ENCODE measurements at places on chromosomes 13 and 19.

GRCh38 chr13:22256111-22256639, 585.3 kb downstream of the FGF9 start:
- no peak for DNase-seq

DNA sequence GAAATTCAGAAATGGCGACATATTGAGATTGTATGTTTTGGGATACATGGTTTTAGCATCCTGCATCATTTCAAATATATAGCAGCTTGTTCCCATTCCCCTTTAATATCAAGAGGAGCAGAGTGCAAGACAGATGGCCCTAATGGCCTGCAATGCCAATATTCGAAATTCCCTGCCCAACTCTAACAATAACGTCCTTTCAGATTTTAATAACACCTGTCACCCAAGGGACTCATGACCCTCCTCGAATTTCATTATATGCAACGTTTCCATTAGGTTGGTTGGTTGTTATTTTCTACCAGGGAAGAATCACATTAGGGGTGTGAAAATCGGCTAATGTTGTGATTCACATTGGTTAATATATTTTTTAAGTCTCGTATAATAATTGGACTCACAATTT, 170.0 kb downstream of the TNFSF13B start:
- no peak for DNase-seq

DNA sequence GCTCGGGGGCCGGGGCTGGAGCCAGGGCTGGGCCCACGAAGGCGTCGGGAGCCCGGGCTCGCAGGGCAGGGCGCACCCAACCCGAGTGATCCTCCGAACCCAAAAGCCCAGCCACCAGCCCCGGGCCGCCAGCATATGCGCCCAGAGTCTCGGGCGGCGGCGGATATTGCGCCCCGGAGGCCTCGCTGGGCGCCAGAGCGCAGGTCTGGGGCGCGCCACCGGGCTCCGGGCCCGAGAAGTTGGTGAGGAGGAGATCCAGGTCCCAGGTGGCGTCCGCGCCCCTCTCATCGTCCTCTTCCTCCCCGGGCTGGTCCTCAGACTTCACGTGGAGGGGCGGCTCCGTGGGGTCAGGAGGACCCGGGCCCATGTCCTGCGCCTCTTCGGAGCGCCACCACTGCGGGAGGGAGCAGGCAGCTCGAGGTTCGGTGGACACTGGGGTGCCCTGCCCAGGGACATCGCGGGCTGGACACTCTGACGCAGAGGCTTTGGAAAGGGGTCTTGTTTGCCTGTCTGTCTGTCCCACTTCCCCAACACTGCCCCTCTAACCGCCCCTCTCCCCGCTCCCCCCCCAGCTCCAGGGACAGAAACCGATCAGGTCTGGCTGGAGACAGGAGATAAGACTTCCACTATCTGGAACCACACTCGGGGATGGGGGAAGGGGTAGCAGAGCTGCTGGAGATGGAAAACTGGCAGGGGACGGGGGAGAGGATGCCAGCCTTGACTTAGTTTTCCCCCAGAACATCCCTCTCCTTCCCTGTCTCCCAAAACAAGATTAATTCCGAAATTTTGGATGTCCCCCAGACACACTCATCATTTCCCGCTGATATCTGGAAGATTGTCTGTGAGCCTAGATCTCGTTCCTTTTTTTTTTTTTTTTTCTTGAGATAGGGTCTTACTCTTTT, 1.0 kb downstream of the KLF1 start:
- peak; percentile 92 for DNase-seq

DNA sequence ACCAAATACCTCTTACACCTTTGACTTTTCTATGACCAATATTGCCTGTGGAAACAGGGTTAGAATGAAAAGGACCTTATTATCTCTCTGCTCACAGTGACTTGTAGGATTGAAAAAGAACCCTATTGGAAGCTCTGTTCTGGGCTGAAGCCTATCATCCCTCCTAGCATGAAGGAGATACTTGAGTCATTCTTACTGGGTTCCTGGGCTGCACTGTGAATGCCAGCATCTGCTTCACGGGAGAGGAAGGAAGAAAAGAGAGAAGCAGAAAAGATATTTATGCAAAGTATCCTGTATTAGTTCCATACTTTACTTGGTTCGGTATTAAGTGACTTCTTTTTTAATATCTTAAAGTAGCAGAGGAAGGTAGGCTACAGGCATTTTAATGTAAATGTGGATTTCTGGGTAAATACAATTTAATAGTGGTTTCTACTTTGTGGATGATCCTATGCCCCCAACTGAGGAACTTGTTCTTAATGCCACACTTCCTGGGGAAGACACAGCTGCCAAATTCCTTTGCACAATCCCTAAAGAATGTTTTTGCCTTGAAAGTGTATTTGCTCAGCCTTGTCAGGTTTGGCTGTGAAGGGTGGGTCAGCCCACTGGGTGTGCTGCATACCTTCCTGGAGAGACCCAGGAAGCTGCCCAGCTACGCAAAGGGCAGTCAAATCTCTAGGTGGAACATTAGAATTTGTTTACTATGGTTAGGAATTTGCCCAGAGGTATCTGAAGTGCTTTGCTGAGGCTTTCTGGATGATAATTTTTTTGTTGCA, 13.7 kb upstream of the SCEL start:
- DNase-seq: no peak

DNA sequence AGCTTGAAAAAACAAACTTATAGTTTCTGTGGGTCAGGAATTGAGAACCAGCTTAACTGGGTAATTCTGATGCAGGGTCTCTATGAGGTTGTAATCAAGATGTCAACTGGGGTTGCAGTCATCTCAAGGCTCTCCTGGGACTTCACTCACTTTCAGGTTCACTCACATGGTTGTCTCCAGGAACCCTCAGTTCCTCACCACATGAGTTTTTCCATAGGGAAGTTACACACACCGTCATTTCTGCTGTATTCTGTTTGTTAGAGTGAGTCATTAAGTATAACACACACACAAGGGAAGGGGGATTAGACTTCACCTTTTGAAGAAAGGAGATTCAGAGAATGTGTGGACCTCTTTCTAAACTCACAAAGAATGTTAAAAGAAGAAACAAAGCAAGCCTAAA, 34.9 kb upstream of the MLNR start:
- DNase-seq: no peak

DNA sequence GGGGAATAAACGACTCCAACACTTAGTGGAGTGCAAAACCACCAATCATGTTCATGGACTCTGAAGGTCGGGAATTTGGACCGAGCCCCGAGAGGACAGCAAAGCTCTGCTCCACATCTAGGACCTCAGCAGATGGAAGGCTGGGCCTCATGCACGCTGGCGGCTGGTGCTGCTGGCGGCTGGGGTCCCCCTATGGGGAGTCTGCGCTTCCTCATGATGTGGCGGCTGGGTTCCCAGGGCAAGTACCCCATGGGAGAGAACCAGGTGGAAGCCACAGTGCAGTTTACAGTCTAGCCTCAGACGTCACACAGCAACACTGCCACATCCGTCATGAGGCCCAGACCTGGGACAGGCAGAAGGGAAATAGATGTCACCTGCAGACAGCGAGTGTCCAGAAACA, 13.2 kb downstream of the PEPD start:
- DNase-seq: no peak

- no peak for DNase-seq
These were observed 124.7 kb upstream of the VSTM2B start for GRCh38 chr19:29400917-29401711.

DNA sequence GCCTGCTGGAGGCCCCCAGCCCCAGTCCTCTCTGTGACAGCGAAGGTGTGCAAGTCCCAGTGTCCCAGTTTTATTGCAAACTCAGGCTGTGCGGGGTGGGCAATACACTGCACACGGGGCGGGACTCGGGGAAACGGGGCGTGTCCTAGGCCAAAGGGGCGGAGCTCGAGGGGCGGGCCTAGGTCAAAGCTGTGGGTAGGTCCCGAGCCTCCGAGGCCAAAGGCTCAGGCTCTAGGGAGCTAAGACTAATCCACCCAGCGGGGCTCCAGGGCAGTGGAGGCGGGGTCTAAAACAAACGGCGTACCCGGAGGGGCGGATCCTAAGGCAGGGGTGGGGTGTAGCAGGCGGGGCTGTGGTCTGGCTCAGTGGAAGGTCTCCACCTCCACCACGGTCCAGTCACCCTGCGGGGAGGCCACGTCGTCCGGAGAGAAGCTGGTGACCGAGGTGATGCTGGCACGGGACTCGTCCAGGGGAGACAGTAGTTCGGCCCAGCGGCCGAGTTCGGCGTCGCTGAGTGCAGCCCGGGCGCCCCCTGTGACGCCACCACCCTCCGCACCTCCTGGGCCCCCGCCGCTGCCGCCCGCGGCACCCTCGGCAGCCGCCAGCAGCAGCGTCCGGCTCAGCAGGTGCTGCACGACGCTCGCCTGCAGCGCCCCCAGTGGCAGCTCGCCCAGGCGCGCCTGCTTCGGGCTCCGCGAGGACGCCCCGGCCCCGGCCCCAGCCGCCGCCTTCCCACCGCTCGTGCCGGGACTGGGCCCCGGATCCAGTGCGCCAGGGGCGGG, 5.3 kb downstream of the PRR36 start:
- DNase-seq: peak; percentile 89

- DNase-seq: no peak
These were observed 20.7 kb downstream of the MIPEP start for GRCh38 chr13:23868521-23868920.

DNA sequence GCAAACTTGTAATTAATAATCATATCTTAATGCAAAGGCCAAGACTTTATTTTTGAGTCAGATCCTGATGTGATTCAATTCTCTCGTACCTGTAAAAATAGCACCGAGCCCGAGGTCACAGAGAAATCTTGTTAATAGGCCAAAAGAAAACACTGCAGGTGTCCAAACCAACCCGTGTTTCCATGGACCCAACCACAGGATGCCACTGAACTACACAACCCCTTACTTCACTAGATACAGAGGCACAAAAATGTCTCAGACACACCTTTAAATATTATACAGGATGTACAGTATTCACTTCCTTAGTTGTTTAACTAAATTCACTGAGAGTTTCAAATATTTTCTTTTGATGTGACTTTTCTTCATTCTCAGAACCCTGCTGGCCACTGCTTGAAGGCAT, 530.9 kb downstream of the MYO16 start:
- DNase-seq: no peak

- DNase-seq: peak; percentile 29
These were observed 20.4 kb downstream of the LMTK3 start for GRCh38 chr19:48490981-48491792.

DNA sequence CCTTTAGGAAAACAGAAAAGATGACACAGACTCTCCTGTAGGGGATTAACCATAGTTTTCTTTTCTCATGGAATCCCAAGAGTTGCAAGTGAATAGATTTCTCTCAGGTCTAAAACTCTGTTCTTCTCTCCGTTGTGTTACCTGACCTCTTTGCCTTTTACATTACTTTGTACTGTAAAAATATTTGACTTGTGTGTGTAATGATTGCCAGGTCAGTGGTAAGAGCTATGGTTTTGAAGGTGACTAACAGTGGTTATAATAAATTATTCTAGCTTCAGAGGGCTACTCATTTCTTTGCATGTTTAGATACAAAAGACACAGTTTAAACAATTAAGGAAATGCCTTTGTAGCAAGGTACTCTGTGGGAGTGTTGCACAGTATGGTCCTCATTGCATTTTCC, 23.0 kb upstream of the PSG2 start:
- DNase-seq: no peak

DNA sequence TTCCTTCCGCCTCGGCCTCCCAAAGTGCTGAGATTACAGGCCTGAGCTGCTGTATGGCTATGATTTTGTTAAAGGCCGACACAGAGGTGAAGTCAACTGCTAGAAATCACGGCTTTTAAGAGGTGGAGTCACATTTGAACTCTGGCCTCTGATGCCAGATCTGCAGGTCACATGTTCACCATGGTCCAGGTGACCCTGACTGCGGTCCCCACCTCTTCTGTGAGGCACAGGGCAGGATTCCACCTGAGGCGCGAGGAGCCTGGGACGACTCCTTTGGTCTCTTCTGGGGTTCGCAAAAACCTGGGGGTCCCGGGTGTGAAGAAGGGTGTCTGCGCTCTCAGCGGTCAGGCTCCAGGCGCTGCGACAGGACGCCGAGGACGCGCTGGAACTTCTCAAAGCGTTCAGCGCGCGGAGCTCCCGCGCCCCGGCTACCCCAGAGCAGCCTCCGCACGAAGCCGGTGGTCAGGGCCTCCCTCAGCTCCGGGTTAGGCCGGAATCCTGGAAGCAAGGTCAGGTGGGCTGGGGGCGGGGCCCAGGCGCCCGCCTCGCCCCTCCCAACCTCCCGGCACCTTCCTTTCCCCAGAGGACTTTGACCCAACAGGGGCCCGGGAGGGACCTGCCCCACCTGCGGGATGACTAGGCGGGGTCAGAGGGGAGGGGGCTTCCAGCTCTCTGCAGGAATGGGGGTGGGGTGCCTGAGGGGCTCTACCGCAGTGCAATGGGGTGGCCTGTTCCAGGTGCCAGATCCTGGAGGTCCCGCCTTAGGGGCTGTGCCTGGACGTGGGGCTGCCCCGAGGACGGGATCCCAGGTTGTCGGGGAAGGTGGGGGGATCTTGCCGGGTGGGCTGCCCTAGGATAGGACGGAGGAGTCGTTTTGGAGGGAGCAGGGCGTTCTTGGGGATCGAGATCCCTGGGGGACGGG, 13.0 kb downstream of the TRIP10 start:
- DNase-seq: no peak

GRCh38 chr13:32175307-32175706, 139.9 kb downstream of the ZAR1L start:
- DNase-seq: peak; percentile 95

- no peak for DNase-seq
These were observed 6.8 kb upstream of the RGL3 start for GRCh38 chr19:11425719-11426457.

GRCh38 chr13:50451609-50452008, 391.9 kb downstream of the DLEU7 start:
- no peak for DNase-seq

- DNase-seq: peak; percentile 51
These were observed 706 bp upstream of the DNAJC3 start for GRCh38 chr13:95676105-95676761.

DNA sequence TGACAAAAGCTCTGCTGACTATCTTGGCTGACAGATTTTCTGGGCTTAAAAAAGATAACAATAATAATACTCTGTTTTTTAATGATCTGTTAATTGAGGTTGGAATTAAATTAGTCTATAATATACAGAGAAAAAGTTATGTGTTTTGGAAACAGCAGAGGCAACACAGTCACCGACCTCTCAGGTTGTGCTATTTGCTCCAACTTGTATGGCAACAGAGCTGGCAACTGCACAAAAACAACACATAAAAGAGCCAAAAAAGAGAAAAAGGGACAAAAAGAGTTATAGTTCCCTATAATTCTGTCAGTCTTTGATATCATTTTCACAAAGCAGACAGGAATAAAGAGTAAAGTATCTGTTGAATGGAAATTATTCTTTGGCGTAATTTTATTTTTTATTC, 102.3 kb upstream of the POSTN start:
- no peak for DNase-seq

GRCh38 chr13:105972811-105973590, 562.5 kb downstream of the EFNB2 start:
- no peak for DNase-seq

DNA sequence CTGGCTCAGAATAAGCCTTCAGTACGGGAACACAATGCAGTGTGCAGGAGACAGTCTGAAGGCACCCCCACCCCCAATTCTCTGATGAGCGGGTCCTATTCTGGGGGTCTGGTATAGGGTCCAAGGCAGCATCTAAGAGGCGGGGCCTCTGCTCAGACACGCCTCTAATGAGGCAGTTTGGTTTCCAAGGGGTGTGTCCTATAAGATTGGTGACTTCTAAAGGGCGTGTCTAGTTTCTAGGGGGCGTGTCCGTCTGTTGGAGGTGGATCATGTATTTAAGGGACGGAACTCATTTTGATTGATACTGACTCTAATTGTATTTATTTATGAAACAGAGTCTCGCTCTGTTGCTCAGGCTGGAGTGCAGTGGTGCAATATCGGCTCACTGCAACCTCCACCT, 8.7 kb downstream of the FIZ1 start:
- DNase-seq: peak; percentile 78

- no peak for DNase-seq
These were observed 176.5 kb downstream of the CACNA1A start for GRCh38 chr19:13329766-13330165.

GRCh38 chr19:6376512-6377190, 918 bp upstream of the PSPN start:
- no peak for DNase-seq
